ENCODE measurements at places on chromosomes 12 and 14.

GRCh38 chr14:50758305-50758704 is 72.7 kb downstream of the NIN start:
- no peak for DNase-seq

DNA sequence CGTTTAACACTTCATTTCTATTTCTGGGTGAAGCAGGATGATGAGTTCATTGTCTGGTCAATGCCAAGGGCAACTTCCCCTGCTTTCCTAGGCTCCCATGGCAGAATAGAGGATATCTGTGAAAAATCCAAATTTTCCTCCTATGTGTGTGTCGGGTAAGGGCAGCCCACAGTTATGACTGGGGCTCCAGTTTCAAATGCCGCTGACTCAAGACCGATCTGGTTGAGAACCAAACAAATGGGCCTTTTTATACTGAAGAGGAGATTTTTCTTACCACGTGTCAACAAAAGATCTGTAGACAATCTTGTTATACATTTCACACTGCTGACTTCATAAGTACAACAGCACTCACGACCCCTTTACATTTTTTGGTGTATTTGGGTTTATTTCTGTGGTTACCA is 120.8 kb downstream of the CHST11 start:
- DNase-seq, result no peak

- no peak for DNase-seq
Observed at GRCh38 chr12:180445-180844, 33.5 kb downstream of the SLC6A12 start.

DNA sequence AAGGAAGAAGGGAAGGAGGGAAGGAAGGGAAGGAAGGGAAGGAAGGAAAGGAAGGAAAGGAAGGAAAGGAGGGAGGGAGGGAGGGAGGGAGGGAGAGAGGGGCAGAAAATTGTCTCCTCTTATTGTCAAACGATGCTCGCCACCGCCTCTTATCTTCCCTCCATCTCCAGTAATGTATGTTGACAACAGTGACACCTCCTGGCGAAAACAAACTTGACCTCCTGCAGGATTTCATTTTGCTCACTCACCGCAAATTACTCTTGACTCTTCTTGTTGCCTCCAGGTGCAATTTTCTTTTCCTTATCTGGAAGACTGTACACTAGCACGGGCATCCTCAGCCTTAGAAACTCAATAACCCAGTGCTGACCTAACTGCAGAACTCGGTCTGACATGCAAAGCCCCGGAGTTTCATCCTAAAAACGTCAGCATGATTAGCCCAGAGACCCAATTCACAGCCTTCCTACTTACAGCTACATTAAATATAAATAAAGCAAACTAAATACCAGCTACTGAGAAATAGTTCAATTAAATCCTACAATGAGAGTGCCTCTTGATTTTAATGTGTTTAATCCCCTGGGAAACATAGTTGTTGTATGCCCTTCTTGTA is 512.4 kb upstream of the TMPO start:
- no peak for DNase-seq

DNA sequence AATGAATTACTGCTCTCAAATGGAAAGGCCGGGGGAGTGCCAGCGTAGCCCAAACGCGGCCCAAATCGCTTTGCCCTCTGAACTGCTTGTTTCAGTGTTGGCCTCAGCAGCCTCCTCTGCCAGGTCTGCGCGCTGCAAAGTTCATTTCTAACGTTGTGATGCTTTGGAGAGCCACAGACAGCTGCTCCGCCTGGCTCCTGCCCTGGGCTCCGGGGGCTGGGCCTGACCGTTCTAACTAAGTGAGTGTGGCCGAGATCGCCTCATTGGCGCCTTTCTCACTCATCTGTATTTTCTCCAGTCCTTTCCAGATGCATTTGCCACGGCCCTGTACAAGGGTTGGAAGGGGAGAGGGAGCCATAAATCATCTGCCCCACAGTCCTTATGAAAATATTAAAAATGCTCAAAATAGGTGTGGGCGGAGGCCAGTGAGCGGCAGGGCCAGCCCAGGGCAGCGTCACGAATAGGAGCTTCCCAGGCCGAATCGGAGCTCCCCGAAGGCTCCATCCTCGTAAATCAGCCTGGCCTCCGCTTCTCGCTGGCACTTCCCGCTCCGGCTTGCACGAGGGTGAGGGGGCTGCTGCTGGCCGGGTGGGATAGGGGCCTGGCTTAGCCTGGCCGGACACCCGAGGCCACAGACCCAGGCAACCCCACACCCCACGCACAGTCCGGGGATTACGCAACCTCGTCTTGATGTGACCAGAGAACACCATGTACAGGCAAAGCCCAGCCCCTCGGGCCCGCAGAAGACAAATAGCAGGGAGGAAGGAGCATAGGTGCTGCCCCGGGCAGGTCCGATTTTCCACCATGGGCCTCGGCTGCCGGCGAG is 196.6 kb upstream of the DIO3 start:
- no peak for DNase-seq

DNA sequence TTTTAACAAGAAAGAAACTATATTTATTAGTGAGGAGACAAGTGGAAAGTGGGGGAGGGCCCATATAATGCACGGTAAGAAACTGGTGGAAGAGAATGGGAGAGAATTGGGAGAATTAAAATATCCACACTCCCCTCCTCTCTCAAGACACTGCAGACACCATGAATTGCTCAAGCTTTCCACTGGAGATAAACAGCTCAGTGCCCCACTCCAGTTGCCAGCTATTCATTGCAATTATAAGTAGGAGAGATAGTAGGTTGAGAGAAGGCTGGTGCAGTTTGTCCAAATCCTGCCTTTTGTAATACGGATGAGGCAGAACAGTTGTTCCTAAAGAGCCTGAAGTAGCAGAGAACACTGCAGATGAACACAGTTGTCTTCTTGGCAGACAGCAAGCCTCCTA is 38.2 kb downstream of the DCAF5 start:
- DNase-seq, result no peak

- DNase-seq, result no peak
Observed at GRCh38 chr14:63647696-63648410, 6.2 kb upstream of the WDR89 start.

DNA sequence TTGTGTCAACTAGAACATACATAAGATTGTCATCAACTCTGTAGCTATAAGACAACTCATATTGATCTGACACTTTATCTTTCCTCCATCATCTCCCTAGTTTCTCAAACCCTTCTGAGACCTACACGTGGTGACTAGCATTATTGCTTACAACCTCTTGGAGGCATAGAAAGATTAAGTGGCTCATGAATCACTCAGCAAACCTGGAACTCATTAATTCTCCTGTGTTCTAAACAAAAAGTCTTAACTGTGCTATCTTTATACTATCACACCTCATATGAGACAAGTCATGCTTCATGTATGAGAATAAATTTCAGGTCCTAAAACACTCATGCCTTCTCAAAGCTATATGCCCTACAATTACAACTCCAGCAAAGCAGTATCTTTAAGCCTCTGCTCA is 408.6 kb upstream of the SYT1 start:
- DNase-seq, result no peak

GRCh38 chr14:67583711-67584644 is 16.1 kb downstream of the PIGH start:
- DNase-seq, result no peak

GRCh38 chr14:61319706-61320105 is 1.7 kb upstream of the PRKCH start:
- no peak for DNase-seq

GRCh38 chr12:49825360-49825970 is 2.7 kb downstream of the NCKAP5L start:
- no peak for DNase-seq

- no peak for DNase-seq
Observed at GRCh38 chr12:84986586-84986985, 49.5 kb downstream of the TSPAN19 start.

- DNase-seq, result no peak
Observed at GRCh38 chr12:89671469-89671868, 37.2 kb downstream of the ATP2B1 start.

GRCh38 chr14:69519204-69520100 is 34.9 kb downstream of the PLEKHD1 start:
- DNase-seq, result no peak

DNA sequence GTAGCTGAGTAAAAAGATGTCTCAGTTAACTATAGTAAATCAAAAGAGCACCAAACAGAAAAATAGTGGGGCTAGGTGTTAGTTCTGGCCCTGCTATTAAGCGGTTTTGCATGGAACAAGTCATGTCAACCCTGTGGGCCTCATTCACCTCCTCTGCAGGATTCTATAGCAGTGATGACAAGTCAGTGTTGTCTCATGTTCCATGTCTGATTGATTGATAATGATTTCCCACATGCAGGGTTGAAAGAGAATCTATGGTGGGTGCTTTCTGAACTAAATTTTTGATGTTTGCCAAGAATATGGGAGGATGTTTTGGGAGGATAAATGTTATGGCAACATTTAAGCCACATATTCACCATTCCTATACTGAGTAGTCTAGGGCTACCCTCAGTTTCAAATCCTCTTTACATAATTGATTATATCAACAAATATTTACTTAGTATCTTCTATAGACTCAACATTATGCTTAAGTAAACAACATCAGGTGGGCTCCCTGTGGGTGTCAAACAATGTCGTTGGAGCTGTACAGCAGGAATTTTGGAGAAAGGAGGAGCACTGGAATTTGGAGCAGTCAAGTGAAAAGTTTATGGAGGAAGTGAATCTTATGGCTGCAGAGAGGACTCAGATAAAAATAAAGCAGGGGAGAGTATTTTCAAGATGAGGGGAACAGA is 48.6 kb downstream of the IRAK3 start:
- DNase-seq, result no peak

DNA sequence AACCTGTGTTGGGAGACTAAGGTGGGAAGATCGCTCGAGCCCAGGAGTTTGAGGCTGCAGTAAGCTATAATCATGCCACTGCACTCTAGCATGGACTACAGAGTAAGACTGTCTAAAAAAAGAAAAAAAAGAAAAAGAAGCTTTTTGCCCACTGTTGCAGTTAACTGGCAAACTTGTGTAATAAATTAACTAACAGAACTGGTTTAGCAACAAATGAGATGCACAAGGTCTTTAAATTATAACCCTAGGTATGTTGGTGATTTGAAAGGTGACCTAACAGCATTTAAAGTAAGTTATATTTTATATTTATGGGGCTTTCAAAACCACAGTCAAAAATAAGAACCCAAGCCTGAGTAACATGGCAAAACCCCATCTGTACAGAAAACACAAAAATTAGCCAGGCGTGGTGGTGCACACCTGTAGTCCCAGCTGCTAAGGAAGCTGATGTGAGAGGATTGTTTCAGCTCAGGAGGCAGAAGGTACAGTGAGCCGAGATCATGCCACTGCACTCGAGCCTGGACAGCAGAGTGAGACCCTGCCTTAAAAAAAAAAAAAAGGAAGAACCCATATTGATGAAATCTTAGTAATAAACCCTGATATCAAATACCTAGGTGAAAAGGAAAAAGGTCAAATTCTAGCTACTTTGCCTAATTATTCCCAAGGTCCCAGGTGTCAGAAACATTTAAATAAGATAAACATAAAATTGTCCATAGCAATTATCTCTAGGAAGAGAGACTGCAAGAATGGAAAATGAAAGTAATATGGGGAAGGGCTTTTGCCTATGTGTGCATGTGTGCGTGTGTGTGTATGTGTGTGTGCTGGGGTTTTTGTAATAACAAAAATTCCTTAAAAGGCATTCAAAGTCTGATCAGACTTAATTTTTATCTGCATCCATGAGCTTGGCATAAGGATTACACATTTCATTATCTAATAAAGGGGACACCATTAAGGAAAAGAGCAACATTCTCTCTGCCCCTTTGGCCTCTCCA is 15.4 kb downstream of the SYNE2 start:
- DNase-seq, result no peak

DNA sequence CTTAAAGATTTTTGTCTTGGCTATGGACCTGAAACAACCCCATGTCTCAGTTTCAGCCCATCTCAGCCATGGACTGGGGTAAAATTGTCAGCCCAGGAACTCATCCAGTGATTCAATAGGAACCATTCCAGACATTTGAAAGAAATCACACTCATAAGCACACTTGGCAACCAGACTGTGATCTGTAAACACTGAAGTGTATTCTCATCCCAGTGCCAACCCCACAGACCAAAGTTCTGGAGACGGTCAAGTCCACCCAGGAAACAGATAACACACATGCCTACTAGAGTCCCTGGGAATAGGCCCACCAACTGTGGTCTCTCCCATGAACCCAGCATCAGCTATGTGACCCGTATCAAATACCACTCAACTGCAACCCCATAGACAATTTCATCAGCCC is 804.6 kb downstream of the TRHDE start:
- DNase-seq, result no peak

DNA sequence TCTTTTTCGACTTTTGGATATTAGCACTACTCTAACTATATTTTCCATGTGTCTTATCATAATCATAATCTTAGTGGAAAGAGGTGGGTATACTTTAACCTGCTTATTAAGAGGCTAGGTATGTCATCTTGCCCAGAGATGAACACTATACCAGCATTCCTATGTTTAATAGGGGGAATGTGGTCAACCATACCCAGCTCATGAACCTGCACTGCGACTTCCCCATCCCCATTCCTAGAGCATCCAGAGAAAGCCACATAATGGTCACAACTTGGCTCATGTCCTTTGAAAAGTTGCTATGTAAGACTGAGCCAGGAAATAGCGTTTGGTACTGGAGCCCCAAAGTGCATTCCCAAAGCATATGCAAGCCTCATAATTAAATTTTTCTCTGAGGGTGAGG is 55.2 kb downstream of the TMCC3 start:
- no peak for DNase-seq

GRCh38 chr14:26870722-26871617 is 273.1 kb upstream of the NOVA1 start:
- DNase-seq, result no peak

DNA sequence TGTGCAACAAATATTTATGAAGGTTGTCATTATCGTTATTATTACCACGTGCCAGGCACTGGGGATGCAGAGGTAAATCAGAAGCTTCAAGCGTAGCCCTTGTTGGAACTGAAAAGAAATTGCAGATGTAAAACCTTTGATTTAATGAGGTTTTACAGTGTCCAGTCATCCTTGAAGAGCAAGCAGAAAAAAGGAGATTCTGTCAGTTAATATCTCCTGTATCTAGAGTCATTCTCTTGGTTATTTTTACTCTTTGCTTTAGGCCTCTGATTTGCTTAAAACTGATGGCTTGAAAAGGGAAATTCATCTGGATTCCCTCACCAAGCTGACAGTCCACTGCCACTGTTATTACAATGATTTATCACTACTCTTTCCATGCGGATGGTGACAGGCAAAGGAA is 179.3 kb downstream of the GALC start:
- no peak for DNase-seq

- DNase-seq, result no peak
Observed at GRCh38 chr14:72243309-72244293, 311.4 kb downstream of the RGS6 start.

GRCh38 chr14:33704481-33704880 is 246.4 kb downstream of the EGLN3 start:
- DNase-seq, result no peak

Data from pancreas (tissue), 10 donors.